Liver (tissue), 10 donors: ENCODE measurements at places on chromosomes 6 and 20.

GRCh38 chr6:74114428-74114827 lies 418.4 kb downstream of the CD109 start:
- no peak for DNase-seq

DNA sequence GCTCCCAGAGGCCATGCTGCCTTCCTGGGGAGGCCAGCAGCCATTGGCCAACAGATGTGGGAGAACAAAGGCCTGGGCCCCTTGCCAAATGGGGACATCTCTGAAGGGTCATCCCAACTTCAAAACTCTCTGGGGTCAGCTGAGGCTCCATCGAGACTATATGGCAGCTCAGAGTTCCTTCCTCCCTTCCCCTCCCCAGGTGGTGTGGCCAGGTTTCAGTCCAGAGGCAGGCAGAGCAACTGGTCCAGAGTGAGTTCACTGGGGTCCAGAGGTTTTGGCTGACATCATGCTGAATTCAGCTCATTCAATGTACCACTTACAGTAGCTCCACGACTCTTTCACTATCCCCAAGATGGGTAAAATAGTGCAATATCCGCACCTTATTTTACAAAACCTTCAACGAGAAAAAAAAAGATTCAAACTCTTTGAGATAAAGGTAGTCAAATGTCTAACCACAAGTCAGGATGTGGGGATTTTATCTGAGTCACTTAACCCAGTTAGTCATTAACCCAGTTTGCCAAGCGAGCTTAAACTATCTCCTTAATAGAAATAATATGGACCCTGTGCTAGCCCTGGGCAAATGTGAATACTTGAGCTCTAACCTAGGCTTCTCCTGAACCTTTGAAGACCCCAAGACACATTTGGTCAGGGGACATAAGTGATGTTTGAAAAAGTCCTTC lies 108.4 kb upstream of the PLEKHG1 start:
- DNase-seq = no peak

GRCh38 chr6:11358904-11359830 lies 126.7 kb upstream of the NEDD9 start:
- no peak for DNase-seq

- no peak for DNase-seq
These were observed 283.9 kb downstream of the TBC1D7 start for GRCh38 chr6:13044390-13044789.

DNA sequence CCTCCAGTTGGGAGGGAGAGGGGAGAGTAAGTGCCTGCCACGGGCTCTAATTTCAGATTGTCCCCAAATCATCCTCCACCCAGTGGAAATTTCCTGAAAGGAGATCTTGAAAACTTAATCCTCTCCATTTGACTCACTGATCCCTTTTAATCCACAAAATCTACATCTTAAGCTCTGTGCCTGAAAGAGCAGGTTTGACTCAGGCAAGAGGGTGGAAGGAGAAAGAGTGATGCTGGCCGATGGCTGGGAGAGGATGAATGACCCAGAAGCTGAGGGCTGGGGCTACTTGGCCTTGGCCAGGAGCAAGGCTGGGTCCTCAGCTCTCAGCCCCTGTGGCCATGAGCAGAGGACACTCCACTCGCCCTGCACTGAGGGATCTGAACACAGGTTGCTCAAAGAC lies 8.1 kb downstream of the BPIFA2 start:
- DNase-seq = no peak

GRCh38 chr6:150006961-150007464 lies 18.3 kb downstream of the RAET1L start:
- DNase-seq = no peak

DNA sequence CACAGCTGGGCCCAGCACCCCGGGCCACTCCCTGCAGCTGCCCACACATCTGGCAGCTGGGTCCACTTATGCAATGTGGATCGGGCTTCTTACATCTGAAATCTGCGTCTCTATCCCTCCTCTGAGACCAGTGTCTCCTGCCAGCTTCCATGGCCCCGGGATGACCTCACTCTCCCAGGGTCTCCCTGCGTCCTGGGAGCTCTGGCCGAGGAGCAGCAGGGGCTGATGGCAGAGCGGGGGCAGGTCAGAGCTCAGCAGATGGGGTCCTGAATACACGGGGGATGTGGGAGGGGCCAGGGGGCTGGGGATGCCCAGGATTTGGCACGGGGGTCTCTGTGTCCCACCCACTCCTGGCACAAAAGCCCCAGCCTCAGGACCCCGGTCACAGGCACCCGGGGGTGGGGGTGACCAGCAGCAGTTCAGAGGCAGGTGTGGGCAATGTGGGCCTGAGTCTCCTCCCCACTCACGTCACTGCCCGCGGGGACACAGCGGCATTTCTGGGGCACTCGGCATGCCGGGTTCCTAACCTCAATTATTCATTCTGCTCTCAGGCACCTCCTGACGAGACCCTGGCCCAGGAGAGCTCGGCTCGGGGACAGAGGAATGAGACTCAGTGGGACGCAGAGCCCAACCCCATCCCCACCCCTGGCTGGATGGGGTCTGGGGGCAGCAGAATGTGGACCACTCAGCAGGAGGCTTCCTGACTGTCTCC lies 16.4 kb downstream of the CHRNA4 start:
- no peak for DNase-seq
